Cortex of kidney (tissue), 1 donor: ENCODE measurements at places on chromosomes 11 and 22.

- no peak for DNase-seq
Observed at GRCh38 chr11:64755681-64756361, 4.0 kb downstream of the PYGM start.

- no peak for DNase-seq
Observed at GRCh38 chr11:64484191-64485022, 106.6 kb upstream of the SLC22A12 start.

- no peak for DNase-seq
Observed at GRCh38 chr22:37844904-37845329, 783 bp upstream of the ANKRD54 start.

GRCh38 chr11:3614742-3615171, 27.0 kb downstream of the ART5 start:
- no peak for DNase-seq

- no peak for DNase-seq
Observed at GRCh38 chr11:45896422-45896984, 10.6 kb downstream of the FREY1 start.

GRCh38 chr11:10617551-10617950, 49.1 kb upstream of the LYVE1 start:
- no peak for DNase-seq

- DNase-seq = no peak
Observed at GRCh38 chr11:103325686-103326069, 216.5 kb downstream of the DYNC2H1 start.

- no peak for DNase-seq
Observed at GRCh38 chr11:117223741-117224689, 7.9 kb downstream of the PCSK7 start.

GRCh38 chr11:80944758-80945157, 1503.9 kb upstream of the TENM4 start:
- no peak for DNase-seq

- DNase-seq = no peak
Observed at GRCh38 chr22:32764330-32765131, 37.0 kb upstream of the TIMP3 start.

DNA sequence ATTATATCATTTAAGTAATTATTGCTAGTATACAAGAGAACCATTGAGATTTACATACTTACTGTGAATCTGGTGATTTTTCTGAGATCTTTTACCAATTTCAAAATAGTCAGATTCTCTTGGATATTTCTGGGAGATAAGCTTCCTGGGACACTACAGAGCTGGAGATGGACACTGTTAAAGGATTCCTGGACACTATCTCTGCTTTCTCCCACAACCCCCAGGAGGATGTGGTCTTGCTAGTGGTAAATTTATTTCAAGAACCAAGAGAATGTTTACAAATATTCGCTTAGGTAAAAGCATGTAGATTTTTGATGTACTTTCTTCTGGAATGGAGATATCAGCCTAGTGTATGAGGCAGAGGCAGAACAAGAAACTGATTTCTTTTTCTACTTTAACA, 12.9 kb downstream of the CCDC82 start:
- DNase-seq = no peak

DNA sequence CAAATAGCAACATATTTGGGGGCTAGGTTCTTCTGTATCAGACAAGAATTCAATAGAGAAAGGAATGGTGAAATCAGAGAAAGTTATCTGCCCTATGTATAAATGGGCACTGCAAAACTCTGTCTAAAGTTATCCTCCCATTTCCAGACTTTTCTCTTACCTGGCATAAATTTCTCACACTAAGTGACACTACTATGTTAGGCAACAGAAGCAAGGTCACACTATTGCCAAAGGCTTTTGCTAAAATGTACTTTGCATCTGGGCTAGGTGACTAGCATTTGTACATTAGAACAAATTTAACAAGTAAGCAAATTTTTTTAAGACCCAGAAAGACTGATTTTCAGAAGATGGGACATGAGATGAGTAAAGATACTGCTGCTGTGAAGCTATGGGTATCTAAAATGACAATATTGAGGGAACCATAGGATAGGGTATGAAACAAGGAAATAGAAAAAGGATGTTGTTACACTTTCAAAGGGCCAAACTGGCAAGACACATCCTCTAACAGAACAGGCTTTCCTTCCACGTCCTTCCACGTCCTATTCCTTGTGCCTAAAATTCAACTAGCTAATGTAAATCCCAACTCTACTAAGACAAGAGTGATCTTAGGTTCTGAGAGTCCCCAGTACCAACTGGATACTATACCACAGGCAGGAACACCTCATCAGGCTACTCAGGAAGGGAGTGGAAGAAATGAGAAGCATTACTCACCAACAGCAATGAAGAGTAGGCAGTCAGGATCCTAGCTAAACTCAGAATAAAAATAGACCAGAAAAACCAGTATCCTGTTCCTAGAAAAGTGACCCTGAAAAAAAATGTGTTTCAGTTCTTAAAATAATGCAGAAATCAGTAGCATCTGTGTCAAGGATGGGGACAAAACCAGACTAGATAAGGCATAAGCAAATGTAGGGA, 22.6 kb downstream of the GDPD4 start:
- no peak for DNase-seq

DNA sequence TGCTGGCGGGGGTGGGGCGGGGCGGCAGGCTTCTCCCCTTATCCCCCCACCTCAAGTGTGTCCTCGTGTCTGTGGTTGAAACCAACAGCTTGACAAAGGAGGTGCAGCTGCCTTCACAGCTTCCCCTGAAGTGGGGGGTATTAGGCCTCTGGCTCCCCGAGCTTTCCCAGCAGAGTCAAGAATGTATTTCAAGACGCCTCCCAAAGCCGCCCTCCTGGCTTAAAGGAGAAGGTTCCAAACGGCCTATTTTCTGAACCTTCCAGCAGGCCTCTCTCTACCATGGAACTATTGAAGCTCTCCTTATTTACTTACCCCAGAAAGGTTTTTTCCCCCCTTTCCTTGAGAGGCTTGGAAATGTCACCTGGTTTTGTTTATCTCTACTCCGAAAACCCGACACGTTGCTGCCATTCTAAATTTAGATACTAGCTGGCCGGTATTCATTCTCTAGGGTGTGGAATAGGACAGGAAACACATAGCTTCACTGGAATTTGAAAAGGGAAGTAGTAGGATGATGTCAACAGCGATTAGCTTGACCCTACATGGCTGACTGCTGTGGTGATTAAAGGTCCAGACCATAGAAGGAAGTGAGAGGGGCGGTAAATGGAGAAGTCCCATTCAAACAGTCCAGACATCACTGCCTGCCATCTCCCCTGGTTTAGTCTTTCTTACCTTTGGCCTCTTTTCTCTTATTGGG, 671 bp upstream of the PICALM start:
- DNase-seq = no peak

GRCh38 chr11:12941671-12942070, 67.4 kb upstream of the RASSF10 start:
- no peak for DNase-seq

DNA sequence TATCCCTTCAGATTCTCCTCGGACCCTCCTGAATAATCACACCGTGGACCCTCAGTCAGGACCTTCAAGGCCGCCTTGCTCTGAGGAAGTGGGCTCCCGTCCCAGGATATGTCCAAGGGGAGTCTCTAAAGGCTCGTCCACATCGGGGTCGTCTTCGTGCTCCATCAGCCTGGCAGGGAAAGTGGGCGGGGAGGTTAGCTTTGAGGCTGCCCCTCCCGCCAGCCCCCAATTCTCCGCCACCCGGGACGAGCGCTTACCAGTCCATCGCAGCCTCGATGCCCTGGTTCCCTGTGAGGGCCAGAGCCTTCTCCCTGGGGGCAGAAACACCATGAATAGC, 472 bp downstream of the UBXN1 start:
- DNase-seq = no peak

DNA sequence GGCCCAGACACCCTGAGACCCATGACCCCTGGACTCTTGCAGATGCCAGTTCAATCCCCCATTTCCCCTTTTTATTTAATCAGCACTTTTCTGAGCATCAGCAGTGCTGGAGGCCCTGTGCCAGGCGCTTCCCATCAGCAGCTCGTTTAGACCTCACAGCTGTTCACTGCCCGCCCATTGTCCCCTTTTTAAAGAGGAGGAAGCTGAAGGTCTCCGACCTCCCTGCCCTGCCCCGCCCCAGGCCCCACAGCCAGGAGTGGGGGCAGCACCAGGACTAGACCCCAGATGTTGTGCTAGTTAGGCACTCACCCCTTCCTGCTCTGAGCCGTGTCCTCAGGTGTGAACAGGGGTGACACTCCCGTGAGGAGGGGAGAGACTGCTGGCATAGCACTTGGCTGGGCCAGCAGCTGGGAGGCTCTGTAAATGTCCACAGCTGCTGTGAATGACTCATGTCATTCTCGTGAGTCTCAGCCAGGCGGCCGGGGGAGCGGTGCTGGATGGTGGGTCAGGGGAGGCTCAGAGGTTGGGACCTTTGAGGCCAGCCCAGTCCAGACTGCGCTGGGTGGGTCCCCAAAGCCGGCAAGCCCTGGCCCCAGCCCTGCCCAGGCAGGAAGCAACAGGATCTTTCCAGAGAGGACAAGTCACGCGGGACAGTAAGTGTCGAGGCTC, 19.9 kb downstream of the EMID1 start:
- DNase-seq = no peak

GRCh38 chr11:28535677-28536076, 427.5 kb downstream of the METTL15 start:
- no peak for DNase-seq

GRCh38 chr11:1906181-1906580, 13.3 kb upstream of the TNNT3 start:
- DNase-seq = no peak

DNA sequence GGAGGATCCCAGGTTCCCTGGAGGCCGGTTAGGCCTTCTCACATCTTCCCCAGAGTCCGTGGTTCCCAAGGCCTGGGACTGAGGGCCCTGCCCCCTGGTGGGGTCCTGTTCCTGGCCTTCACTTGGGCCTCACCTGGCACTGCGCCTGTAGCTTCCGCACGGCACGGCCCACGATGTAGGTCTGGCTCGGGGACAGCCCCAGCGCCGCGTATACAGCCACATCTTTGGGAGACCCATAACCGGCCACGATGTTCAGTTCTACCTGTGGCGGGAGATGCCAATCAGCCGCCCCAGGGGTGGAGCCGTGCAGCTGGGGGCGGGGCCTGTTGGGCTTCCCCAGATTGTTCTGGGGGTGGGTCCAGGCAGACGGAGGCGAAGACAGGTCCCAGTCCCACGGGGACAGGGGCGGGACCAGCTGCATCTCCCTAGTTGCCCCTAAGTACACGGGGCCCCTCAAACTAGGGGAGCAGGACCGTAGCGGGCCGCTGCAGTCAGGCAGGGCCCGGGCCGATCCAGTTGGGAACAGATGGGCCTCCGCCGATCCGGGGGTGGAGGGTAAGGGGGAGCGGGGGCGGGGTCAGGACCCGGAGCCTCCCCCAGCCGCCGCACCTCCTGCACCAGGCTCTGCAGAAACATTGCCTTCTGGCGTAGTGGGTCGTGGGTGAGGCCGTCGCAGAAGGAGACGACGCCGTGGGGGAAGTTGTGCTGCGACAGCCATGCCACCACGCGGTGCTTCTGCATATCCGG, 10.1 kb downstream of the AIP start:
- no peak for DNase-seq

- DNase-seq = no peak
Observed at GRCh38 chr22:17884893-17885292, 110.6 kb upstream of the BID start.

GRCh38 chr22:26264162-26264561, 94.9 kb downstream of the SEZ6L start:
- no peak for DNase-seq

GRCh38 chr11:119284344-119285157, 32.4 kb downstream of the MCAM start:
- DNase-seq = no peak

- no peak for DNase-seq
Observed at GRCh38 chr11:2898366-2899079, 12.9 kb upstream of the CDKN1C start.

DNA sequence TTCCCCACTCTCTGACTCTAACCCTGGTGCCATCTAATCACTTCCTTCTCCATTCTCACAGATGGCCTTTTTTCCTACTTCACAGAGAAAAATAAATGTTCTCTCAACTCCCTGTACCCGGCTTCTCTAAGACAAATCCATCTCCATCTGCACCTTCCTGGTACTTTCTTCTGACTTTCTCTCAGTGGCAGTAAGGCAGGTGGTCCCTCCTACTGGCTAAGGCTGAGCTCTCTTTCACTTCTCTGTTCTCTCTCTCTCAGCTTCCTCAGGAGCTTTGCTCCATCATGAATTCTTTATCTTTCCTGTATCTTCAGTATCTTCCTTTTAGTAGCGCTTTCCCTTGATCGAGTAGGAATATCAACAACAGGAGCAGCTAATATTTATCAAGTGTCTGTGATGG, 421.6 kb downstream of the TMEM135 start:
- DNase-seq = no peak

GRCh38 chr22:43854786-43855271, 7.5 kb downstream of the SULT4A1 start:
- no peak for DNase-seq
